ENCODE measurements at places on chromosomes 4 and X.

DNA sequence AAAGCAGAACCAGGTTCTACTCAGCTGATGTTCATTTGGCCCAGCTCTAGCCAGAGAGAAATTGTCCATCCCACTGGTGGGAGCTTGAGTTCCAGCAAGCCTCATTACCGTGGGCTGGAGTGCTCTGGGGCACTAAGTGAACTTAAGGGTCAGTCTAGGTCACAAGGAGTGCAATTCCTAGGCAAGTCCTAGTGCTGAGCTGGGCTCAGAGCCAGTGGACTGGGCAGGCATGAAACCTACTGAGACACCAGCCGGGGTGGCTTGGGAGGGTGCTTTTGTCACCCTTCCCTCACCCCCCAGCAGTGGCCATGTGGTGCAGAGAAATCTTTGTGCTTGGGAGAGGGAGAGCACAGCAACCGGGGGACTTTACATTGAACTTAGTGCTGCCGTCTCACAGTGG, 39.4 kb downstream of the GSX2 start:
- no peak for DNase-seq

- DNase-seq = no peak
These were observed 86.2 kb upstream of the FRMPD4 start for GRCh38 chrX:12052109-12052508.

DNA sequence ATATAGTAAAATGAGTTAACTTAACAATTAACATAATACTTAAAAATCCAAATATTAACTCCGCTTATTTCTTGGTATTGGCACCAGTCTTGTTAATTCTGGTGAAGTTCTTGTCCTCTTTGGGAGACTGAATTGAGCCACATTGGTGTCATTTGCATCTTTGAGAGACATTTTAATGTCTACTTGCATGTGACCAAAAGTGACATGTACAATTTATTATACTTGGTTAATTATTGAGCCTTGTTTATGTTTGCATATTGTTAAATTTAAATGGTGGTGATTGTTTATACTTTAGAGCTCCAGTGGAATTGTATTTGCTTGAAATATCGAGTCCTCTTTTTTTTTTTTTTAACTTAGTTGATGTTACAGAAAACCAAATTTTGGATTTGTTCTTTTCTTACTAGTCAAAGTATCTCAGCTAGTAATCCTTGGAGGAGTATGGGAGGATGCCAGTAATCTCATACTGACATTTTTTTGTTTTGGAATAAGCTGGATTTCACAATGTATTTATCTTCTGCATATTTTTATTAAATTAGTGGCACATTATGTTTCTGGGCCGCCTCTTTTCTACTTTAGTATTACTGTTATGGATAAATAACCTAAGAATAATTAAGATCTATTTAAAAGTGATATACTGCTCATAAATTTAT, 3.9 kb downstream of the SPCS3 start:
- DNase-seq = peak; percentile 7

- peak; percentile 46 for DNase-seq
These were observed 143.4 kb downstream of the CPEB2 start for GRCh38 chr4:15145709-15146108.

- DNase-seq = peak; percentile 82
These were observed 1028.3 kb downstream of the DMD start for GRCh38 chrX:32183066-32183465.

DNA sequence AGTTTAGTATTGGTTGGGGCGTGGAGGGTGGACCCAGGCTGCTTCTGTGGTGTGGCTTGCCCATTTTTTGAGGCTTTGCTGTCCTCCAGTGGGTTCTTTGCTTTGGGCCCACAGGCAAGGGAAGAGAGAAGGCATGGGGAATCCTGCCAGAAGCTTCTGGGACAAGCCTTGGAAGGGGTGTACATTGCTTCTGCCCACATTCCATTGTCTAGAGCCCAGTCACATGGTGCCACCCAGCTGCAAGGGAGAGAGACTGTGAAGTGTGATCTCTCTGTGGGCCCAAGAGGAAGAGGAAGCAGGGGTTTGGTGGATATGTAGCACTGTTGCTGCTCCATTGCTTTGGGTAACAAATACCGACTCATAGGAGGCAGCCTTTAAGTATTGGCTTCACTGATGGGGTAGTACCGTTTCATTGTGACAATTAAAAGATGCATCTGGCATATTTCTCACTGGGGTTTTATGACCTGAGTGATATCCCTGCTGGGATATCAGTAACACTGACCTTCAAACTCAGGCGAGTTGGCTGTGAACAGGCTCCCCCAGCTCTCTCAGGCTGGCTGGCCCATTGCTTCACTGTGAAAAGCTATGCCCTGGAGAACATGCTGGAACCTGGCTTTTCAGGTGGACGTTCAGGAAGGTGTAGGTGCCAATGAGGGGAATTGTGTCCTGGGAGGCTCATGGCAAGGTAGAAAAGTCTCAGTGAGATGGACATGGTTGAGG, 85.9 kb downstream of the CLDN34 start:
- no peak for DNase-seq

DNA sequence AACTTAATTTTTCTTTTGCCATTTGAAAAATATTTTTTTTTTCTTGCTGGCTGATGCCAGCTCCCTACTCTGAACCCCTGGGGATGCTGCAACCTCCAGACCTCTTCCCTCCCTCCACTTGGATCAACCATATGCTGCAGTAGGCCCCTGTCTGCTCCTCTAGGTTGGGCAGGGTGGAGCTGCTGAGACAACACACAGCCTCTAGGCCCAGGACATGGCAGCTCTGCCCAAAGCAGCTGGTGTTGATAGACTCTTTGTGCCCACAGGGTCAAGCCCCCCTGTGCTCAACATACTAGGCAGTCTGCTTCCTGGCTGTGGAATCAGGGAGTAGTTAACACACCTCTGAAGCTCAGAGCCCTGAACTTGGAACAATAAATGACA, 19.9 kb upstream of the CLNK start:
- peak; percentile 90 for DNase-seq

DNA sequence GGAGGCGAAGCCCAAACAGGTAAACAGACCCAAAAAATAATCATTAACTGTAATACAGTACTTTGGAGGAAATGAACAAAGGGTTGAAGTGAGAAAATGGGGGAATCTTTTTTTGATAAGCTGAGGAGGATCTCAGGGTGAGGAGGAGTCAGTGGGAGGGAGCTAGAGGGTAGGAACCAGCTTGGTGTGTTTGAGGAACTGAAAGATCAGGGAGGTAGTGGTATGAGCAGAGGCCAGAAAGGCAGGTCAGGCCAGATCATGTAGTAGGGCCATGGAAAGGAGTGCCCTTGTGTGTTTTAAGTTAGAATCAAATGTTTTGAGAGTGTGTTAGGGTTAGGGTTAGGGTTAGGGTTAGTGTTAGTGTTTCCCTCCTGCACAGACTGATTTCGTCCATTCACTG, 48.8 kb downstream of the PPP2R2C start:
- DNase-seq = no peak

- DNase-seq = no peak
These were observed 153.0 kb downstream of the DCLK2 start for GRCh38 chr4:150231107-150231770.

- no peak for DNase-seq
These were observed 11.1 kb upstream of the MGST2 start for GRCh38 chr4:139654516-139654915.

DNA sequence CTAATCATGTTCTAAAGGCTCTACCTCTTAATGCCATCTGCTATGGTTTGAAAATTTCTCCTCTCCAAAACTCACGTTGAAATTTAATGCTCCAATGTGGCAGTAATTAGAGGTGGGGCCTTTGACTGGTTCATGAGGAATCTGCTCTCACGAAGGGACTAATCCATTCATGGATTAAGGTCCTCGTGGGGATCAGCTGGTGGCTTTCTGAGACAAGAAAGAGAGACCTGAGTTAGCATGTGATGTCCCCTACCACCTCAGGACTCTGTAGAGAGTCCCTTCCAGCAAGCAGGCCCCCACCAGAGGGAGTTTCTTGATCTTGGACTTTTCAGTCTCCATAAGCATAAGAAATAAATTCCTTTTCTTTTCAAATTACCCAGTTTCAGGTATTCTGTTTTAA, 65.3 kb downstream of the WDFY3 start:
- peak; percentile 2 for DNase-seq
